Astrocyte (in vitro differentiated cells and primary cell): ENCODE measurements at places on chromosomes 12 and 14. TPM values are rescaled to one million over a fixed set of nuclear protein-coding genes. Genes with fewer than 3 reads are reported as not detected.

DNA sequence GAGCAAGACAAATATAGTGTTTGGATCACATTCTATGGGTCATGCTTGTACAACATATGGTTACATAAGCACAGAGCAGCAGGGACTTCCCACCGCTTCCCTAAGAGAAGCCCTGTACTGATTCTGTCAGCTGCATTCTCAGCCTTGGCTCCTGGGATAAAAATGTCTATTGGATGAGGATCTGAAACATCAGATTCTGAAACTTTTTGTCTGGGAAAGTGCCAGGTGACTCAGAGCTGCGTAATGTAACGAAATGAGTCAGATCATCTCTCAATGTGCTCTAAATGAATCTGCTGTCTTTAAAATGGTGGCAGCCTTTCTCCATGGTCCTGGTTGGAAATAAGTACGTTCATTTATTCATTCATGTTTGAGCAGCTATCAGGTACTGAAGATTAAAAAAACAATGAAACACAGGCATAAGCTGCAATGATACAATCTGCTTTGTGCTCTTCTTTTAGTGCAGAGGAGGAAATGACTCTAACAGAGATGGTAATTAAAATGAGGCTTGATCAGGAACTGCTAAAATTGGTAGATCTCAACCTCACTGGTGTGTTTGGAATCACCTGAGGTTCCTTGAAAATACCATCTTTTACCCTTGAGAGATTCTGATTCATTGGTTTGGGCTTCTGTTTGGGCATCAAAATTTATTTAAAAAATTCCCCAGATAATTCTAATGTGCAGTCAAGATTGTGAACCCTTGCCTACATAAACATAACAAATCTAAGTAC is 99.1 kb upstream of the NAP1L1 start:
- peak; percentile 96 for DNase-seq

- no peak for DNase-seq
Observed at GRCh38 chr14:21309238-21309636, 29.4 kb downstream of the RPGRIP1 start.

SLC38A1 gene
- total RNA-seq = 141 and 160 TPM in 2 replicates

DNA sequence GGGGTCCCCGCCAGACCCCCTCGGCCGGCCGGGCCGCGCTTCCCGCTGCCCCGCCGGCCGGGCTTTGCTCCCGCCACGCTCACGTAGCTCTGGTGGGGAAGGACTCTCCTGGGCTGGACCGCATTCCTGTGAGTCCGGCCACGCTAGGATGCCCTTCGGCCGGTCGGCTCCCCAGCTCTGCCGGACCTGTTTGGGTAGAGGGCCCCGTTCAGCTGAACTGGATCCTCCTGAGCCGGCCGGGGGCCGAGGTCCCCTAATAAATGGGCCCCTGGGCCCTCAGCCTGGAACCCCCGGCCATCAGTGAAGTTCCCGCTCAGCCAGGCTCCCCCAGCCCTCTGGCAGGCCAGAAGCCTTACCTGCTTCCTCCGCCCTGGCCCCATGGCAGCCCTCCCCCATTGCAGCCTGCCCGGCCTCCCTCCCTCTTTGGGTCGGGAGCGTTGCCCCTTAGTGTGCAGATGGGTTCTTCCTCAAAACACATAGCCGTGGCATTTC is 593 bp downstream of the UNC119B start:
- no peak for DNase-seq

DNA sequence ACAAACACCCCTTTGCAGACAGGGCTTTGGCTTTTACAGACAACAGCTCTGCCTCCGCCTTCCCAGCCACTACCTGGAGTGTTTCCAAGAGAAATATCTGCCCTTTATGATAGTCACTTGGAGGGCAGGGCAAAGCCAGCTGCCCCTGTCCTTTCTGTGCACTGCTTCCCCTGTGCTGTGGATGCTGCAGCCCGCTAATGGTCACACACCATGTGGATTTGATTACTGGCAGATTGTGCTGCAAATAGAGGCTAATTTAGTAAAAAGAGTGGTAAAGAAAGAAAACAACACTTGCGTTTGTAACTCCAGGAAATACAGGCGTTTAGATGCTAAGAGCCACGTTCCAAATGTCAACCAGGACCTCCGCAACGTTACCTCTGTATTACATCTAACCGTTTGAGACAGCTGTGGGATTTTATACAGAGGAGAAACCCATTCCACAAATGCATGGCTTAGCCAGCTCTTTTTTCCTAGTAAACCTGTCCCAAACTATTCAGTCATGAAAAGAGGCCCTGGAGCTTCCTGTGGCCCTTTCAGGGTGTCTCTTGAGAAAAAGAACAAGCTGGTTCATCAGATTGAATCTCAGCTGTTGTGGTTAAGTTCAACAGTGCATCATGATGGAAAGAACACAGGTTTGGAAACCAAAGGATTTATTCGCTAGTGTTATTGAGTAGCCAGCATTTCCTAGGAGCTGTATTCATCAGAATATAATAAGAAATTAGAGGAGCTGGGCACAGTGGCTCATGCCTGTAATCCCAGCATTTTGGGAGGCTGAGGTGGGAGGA is 30.1 kb upstream of the PWP1 start:
- no peak for DNase-seq

GRCh38 chr12:56725723-56726102 is 614 bp upstream of the NACA start:
- no peak for DNase-seq

SLC15A5 gene
- total RNA-seq = not detected in 2 replicates

GPATCH2L gene
- total RNA-seq = 54.3 and 60.8 TPM in 2 replicates

CCDC184 gene
- 3.3 and 3.5 TPM in 2 replicates for total RNA-seq

GRCh38 chr12:120119271-120119973 is 2.9 kb upstream of the RAB35 start:
- no peak for DNase-seq

DNA sequence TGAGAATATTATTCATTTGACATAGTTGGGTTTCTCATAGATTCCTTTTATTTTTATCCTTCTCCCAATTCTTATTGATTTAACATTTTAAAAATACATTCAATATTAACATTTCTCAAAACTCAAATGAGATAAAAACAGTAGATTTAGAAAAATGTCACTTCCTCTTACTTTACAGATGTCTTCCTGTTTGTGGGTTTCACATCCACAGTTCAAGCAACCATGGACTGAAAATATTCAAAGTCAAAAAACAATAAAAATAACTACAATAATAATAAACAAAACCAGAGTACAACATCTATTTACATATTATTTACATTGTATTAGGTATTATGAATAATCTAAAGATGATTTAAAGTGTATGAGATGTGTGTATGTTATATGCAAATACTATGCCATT is 111.3 kb upstream of the SLC16A7 start:
- no peak for DNase-seq

GRCh38 chr14:85463512-85463911 is 66.4 kb upstream of the FLRT2 start:
- DNase-seq = no peak

- DNase-seq = no peak
Observed at GRCh38 chr14:74955229-74956026, at the start of gene PGF. TSS of gene PGF (minus strand) at chr14:74955597. CDS start at chr14:74955242, 355 bp downstream.

DNA sequence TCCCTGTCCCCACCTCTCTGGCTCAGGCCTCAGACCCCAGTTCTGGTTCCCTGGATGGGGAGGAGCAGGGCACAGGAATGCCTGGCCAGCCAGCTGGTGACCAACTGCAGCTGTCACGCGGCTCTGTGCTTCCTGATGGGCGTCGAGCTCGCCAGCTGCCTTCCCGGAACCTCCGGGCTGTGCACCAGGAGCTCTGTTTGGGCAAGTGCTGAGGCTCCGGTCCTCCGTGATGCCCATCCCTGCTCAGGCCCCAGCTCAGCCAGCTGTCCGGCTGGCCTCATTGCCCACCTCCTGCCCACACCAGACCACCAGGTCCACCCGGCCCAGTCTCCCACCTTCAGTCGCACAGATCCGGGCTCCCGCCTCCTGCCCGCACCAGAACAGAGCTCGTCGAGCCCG is 4.8 kb downstream of the IFFO1 start:
- no peak for DNase-seq

- no peak for DNase-seq
Observed at GRCh38 chr12:62757048-62757447, 177.9 kb downstream of the PPM1H start.

DNA sequence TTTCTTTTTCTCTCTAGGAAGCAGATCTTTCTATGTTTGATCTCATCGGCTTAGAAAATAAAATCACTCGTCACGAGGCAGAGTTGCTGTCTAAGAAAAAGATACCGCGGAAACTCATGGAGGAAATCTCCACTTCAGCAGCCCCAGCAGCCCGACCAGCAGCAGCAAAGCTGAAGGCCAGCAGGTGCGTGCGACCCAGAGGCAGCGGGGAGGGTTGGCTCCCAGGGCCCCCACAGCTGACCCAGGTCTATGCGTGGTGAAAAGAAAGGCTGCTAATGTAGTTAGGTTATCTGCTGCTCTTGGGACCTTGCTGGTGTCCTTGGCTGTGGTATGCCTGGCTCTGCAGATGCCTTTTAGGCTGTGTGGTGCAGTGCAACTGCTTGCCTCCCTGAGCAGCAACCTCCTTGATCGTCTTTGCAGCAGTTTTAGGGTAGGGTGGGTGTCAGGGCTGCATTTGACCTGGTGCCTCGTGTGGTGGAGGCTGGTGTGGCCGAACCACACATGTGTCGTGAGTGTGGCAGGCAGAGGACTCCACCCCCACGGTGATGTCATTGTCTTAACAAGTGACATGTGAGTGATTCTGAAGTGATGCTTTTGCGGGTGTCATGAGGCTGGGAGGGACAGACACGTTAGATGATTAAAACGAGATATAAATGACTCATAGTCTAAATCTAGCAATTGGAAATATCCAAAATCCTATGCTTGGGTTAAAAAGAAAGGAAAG is 68.6 kb downstream of the EP400 start:
- DNase-seq = no peak

DNA sequence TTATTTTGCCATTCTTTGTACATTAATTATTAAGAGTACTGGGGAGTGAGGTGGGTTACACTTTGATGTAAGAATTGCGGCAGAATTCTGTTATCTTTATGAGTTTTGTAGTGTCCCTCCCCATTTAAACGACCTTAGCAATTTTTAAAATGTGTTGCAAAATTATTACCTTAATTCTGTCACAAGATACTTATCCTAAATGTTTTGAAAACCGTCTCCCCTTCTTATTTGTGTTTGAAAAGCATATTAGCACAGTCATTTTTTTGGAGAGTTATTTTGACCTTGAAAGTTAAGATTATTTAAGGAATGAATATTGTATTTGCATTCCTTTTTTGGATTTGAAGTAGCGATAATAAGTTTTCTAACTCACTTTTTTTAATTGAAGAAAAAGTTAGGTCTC is 2.2 kb downstream of the ARHGAP5 start:
- DNase-seq = no peak

PPP1R12A gene
- 113 and 115 TPM in 2 replicates for total RNA-seq

DNA sequence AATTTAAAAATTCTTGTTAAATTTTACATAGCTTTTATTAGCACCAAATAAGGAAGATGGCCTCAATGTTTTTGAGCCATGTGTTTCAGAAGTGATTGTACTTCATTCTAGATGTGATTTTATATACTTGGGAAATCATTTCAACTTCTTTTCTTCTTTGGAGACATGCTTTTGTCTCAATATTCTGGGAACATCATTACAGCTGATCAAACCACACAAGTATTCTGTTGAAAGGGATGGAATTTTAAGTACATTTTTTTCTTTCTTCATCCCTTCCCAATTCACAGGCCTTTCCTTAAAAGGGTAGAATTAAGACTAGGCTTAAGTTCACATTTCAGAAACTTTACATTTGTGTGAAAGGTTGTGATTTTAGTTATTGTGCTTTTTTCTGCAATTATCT is 66.4 kb downstream of the PAPOLA start:
- peak; percentile 11 for DNase-seq

DNA sequence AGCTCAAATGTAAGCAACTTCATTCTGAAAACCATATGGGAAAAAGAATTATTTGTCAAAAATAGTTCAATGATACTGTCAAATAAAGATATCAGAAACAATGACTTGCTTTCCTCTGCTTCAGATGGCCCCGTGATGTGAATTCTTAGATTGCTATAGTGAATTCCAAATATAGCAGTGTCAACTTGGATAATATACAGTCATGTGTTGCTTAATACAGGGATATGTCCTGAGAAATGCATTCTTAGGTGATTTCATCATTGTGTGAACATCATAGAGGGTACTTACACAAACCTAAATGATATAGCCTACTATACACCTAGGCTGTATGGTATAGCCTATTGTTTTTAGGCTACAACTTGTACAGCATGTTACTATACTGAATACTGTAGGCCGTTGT is 108.7 kb upstream of the MIS18BP1 start:
- DNase-seq = no peak

- no peak for DNase-seq
Observed at GRCh38 chr14:104923640-104924420, 849 bp upstream of the PLD4 start.

- DNase-seq = no peak
Observed at GRCh38 chr12:92729773-92730305, 27.1 kb downstream of the PLEKHG7 start.

E2F7 gene
- 21.5 and 26.2 TPM in 2 replicates for total RNA-seq

DNA sequence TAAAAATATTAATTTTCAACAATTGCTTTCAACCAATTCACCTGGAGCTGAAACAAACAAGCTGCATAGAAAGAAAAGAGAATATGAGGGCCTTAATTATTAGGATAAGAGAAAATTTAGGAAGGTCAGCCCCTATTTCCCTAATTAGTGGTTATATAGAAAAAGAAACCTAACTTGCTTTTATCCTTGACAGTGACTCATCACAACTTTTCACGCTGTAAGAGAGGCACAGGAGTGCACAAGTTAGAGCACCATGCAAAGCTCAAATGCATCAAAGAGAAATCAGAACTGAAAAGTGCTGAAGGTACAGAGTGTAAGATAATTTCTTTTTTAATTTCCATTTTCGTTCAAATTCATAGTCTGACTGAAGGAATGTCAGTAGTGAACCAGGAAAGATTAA is 4.7 kb downstream of the CLEC4D start:
- DNase-seq = no peak

- peak; percentile 22 for DNase-seq
Observed at GRCh38 chr12:118259079-118259478, 113.6 kb downstream of the TAOK3 start.

DNA sequence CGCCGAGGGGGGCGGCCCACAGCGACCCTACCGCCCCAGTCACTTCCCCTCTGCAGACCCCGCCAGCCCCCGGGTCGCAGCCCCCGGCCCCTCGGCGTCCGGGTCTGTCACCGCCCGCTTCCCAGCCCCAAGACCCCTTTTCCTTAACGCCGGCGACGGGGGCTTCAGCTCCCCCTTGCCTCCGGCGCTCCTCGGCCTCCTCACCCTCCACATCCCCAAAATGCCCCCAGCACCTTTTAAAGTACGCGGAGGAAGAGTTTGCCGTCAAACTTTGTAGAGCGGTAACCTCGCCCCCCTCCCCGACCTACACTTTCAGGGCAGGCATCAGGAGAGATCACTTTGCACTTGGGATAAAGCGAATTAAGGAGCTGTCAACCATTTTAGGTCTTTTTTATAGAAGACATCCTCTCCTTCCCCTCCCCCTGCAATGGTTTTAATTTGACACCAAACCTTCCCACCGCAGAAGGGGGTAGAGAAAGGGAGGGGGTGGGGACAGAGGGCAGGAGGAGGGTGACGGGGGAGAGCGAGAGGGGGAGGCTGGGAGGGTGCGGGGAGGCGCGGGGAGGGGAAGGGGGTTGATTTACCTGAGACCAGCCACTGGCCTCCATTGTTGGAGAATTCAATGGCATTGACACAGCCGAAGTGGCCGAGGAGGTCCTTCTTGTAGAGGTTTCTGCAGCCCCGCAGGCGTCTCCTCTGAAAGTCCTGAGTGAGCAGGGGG is 578 bp downstream of the DCAF5 start:
- DNase-seq = peak; percentile 28

DYRK2 gene
- 50.7 and 52.6 TPM in 2 replicates for total RNA-seq
